Activated CD4-positive, alpha-beta memory T cell treated with anti-CD3 and anti-CD28 coated beads for 36 hours (primary cell): ENCODE measurements at places on chromosomes 5 and 9. TPM values are rescaled to one million over a fixed set of nuclear protein-coding genes. Genes with fewer than 3 reads are reported as not detected.

The MELK gene
- 68.4 TPM for total RNA-seq

DNA sequence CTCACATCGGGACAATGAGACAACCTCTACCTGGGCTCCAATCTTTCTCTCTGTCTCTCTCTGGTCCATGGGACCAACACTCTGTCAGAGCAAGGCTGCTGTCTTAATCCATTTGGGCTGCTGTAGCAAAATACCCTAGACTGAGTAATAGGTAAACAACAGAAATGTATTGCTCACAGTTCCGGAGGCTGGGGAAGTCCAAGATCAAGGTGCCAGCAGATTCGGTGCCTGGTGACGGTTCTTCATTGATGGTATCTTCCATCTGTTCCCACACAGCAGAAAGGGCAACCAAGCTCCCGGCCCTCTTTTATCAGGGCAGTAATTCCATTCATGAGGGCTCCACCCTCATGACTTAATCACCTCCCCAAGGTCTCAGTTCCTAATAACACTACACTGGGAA is 61.3 kb upstream of the SPOCK1 start:
- DNase-seq = peak; percentile 12
- no peak overlapping the region for H3K4me3 ChIP-seq
- H3K27ac ChIP-seq = no peak overlapping the region
- no peaks in the 10 kb centered on the region for H3K4me1 ChIP-seq
- H3K36me3 ChIP-seq = no peaks in the 10 kb centered on the region
- H3K27me3 ChIP-seq = peaks cover 3% of the 10 kb centered on the region

DNA sequence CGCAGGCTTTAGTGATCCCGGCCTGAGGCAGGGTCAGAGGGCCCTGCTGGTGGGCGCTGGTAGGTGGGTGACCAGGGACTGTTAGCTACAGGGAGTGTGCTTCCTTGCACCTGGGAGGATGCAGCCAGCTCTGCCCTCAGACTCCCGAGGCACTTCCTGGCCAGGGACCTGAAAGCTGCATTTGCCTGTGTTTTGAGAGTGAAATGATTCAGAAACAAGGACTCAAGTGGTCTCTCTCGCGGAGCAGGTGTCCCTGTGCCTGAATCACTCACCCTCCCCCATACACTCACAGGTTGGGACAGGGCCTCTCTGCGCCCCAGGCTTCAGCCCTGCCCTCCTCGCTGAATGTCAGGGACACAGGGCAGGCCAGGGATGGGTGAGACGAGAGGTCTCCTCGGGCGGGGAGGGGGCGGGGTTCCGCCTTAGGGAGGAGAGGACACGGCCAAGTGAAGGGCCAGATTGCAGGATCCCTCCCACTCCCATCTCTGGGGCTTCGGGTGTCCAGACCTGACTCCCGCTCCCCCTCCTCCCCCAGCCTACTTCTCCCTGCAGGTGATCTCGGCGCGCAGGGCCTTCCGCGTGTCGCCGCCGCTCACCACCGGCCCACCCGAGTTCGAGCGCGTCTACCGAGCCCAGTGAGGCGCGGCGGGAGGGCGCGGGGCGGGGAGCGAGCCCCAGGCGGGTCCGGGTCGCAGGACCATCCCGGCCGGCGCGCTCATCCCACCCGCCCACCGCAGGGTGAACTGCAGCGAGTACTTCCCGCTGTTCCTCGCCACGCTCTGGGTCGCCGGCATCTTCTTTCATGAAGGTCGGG is 1.5 kb downstream of the LTC4S start:
- peak overlapping the region; percentile 60 for H3K4me3 ChIP-seq
- H3K4me1 ChIP-seq = peaks cover 25% of the 10 kb centered on the region
- H3K36me3 ChIP-seq = peaks cover 17% of the 10 kb centered on the region
- peak; percentile 30 for DNase-seq
- no peak overlapping the region for H3K27ac ChIP-seq
- H3K27me3 ChIP-seq = no peaks in the 10 kb centered on the region

- peaks cover 19% of the 10 kb centered on the region for H3K4me1 ChIP-seq
- no peak overlapping the region for H3K27ac ChIP-seq
- peaks cover 48% of the 10 kb centered on the region for H3K27me3 ChIP-seq
Measured at GRCh38 chr9:115202960-115203751, 85.2 kb upstream of the TNC start.

DNA sequence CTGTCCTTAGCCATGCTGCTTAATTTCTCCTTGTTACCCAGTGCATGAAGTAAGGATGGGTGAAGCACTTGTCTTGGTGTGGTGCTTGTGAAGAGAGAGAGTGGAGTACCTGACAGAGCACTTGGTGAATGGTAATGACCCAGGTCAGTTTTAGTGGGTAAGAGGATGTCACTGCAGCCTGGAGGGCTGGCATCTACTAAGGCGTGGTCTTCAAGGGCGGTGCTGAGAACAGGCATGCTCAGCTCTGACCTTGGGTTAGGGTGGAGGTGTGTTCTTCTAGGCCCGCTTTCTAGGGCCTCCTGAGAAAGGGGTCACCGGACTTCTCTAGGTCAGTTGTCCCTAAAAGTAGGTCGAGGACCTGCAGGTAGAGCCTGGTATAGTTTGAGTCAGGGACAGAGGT is 25.7 kb downstream of the SH3GL2 start:
- no peak overlapping the region for H3K27ac ChIP-seq
- H3K4me3 ChIP-seq = no peak overlapping the region
- no peaks in the 10 kb centered on the region for H3K27me3 ChIP-seq
- H3K36me3 ChIP-seq = no peaks in the 10 kb centered on the region
- DNase-seq = no peak
- H3K4me1 ChIP-seq = no peaks in the 10 kb centered on the region
